ENCODE measurements at places on chromosomes 16 and 17. TPM values are rescaled to one million over a fixed set of nuclear protein-coding genes. Genes with fewer than 3 reads are reported as not detected.

Gene SLC5A10
- not detected for total RNA-seq

GRCh38 chr16:23060458-23061320 is 88.6 kb downstream of the USP31 start:
- peak; percentile 38 for DNase-seq
- H3K27me3 ChIP-seq: no peaks in the 10 kb centered on the region
- H3K36me3 ChIP-seq: no peaks in the 10 kb centered on the region
- H3K4me1 ChIP-seq: no peaks in the 10 kb centered on the region
- H3K27ac ChIP-seq: no peak overlapping the region

DNA sequence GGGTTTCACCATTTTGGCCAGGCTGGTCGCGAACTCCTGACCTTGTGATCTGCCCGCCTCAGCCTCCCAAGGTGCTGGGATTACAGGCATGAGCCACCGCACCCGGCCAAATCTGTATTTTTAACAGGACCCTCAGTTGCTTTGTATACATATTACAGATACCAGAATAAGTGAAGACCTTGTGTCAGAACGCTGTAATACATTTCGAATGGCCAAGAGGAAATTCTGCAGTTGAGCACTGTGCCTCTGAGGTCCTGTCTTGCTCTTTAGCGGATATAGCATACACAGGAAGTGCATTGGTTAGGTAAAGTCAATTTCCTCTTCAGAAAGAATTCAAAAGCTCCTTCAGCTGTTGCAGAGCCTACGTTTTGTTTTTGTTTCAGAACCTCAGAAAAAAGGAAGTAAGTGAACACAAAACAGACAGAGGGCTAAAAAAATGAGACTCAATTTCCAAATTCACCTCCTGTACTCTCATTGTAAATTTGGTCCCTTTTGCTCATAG is 15.7 kb downstream of the CRLF3 start:
- H3K4me1 ChIP-seq: peaks cover 86% of the 10 kb centered on the region
- peak; percentile 67 for DNase-seq
- peaks cover 8% of the 10 kb centered on the region for H3K36me3 ChIP-seq
- H3K27ac ChIP-seq: peak overlapping the region; percentile 52
- H3K27me3 ChIP-seq: no peaks in the 10 kb centered on the region

- H3K27ac ChIP-seq: no peak overlapping the region
- H3K27me3 ChIP-seq: no peaks in the 10 kb centered on the region
- no peak overlapping the region for H3K4me3 ChIP-seq
- DNase-seq: no peak
- peaks cover 32% of the 10 kb centered on the region for H3K36me3 ChIP-seq
- no peaks in the 10 kb centered on the region for H3K4me1 ChIP-seq
Measured at GRCh38 chr17:68273722-68274121, 17.2 kb downstream of the SLC16A6 start.

GRCh38 chr16:17590711-17591654 is 120.2 kb upstream of the XYLT1 start:
- H3K27me3 ChIP-seq: no peaks in the 10 kb centered on the region
- peak; percentile 55 for DNase-seq
- H3K4me1 ChIP-seq: no peaks in the 10 kb centered on the region
- H3K4me3 ChIP-seq: no peak overlapping the region
- H3K36me3 ChIP-seq: no peaks in the 10 kb centered on the region
- H3K27ac ChIP-seq: peak overlapping the region; percentile 59

- no peaks in the 10 kb centered on the region for H3K36me3 ChIP-seq
- H3K4me3 ChIP-seq: no peak overlapping the region
- no peak for DNase-seq
- peaks cover 13% of the 10 kb centered on the region for H3K4me1 ChIP-seq
- no peak overlapping the region for H3K27ac ChIP-seq
Measured at GRCh38 chr17:44940317-44940716, 7.3 kb downstream of the KIF18B start.
